ENCODE measurements at places on chromosomes 2 and 18.

DNA sequence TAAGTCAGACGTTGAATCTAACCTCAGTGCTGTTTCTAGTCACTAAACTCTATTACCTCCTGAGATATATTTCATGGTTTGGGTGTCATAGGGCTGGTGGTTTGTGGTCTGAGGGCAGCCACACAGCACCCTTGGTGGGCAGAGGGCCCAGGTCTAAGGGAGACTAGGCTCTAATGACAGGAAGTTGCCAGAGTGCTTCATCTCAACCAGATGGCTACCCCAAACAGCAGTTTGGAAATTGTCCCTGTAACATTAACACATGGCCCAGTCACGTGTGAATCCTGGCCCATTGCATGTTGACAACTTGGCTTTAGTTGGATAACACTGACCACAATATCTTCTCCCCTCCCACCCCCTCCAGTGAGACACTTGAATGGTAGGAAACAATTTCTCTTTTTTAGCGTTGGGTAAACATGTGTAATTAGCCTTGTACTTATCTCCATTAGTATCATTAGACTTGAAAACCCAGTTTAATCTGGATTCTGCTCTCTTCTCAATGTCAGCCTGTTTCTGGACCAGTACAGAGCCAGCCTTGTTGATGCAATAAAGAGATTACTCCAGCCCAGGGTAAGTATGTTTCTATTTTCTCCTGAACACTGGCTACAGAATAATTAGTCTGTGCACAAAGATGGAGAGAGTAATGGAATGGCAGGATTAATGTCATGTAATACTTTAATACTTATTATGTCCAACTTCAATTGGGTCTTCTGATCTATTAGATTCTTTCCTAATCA lies 187.8 kb upstream of the SIX3 start:
- DNase-seq = no peak

DNA sequence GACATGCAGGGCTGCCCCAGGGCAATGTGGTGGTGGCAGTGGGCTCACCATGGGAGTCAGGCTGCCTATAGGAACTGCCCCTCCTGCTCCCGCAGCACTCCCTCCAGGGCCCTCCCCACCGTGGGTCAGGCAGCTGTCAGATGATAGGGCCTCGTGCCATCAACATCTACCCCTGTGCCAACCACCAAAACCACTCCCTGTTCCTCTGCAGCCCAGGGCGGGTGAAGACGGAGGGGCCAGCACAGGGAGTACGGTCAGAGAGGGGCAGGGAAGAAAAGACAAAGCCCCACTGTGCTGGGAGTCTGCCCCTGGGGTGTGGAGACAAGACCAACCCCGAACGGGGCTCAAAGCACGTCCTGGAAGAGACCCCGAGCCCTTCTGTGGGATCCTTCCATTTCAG lies 97.4 kb downstream of the TNS1 start:
- no peak for DNase-seq

DNA sequence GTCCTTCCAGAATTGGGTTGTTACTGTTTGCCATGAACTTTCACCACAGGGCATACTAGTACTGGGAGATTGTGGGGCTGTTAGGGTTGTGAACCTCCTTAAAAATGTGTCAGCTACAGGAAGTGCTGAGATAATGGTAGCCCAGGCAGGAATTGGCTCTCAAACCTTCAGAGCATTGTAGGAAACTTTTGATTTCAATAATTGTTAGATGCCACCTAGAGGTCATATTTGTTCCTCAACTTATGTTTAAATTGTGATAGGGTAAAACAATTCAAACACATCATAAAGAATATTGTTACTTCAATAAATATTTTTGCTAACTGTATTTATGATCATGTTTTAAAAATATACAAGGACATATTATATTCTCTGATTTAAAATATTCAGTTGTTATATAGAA lies 594.6 kb downstream of the ADCYAP1 start:
- no peak for DNase-seq

GRCh38 chr2:63841254-63842022 lies at the start of gene UGP2:
TSS of gene UGP2 (plus strand) at chr2:63841896. CDS start at chr2:63842186, 290 bp downstream.
- peak; percentile 74 for DNase-seq

DNA sequence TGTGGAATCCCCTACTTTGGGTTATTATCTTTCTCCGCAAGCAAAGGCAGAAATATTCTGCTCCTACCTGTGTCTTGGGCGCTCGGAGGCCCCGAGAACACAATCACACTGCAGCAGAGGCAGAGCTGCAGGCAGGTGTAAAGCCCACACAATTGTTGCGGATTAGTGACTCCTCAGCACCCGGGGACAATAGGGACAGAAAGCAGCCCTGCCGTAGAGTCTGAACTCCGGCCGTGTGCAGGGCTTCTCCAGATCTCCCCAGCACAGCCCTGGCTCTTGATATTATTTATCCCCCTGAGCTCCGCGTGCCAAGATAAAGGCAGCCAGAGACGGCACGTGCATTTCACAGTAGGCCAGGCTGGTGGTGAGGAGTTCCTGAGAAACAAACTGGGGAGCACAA lies 229.2 kb downstream of the EN1 start:
- DNase-seq = no peak

- no peak for DNase-seq
These were observed 39.4 kb downstream of the DNER start for GRCh38 chr2:229674830-229675530.

Data from stimulated activated CD8-positive, alpha-beta memory T cell treated with anti-CD3 and anti-CD28 coated beads, Interleukin-7, amount 100 ng/mL, for 48 hours (primary cell).